GM19239 (cell line): ENCODE measurements at places on chromosomes 4 and X.

- no peak for DNase-seq
Observed at GRCh38 chr4:6840062-6840976, 57.8 kb downstream of the KIAA0232 start.

- DNase-seq = peak; percentile 2
Observed at GRCh38 chr4:129344058-129344457, 248.1 kb downstream of the C4orf33 start.

DNA sequence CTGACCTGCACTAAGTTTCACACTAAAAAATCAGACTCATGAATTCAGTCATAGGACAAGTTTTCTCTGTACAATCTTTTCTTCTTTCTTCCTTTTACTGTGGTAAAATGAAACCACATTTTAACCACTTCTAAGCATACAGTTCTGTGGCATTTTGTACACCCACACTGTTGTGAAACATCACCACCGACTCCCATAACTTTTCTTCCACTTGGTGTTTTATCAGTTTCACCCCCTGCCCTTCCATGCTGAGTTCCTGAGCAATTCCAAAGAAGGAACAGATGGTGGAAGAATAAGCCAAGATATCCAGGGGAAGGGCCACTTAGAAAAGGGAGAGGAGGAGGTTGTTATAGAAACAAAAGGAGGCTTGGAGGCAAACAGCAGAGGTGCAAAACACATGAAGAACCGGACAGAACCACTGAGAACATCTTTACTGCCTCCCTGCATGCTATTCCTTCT is 22.6 kb downstream of the SLC25A4 start:
- no peak for DNase-seq

GRCh38 chr4:83272900-83273299 is 11.7 kb downstream of the COQ2 start:
- DNase-seq = peak; percentile 19

GRCh38 chr4:182643801-182644682 is 273.1 kb downstream of the DCTD start:
- DNase-seq = no peak

GRCh38 chr4:85474818-85475630 is at the start of gene ARHGAP24:
ARHGAP24 (plus strand) TSS chr4:85475150.
- peak; percentile 31 for DNase-seq

GRCh38 chrX:136168929-136169735 is 21.8 kb downstream of the FHL1 start:
- no peak for DNase-seq
